ENCODE measurements at places on chromosomes 11 and 22. TPM values are rescaled to one million over a fixed set of nuclear protein-coding genes. Genes with fewer than 3 reads are reported as not detected.

DNA sequence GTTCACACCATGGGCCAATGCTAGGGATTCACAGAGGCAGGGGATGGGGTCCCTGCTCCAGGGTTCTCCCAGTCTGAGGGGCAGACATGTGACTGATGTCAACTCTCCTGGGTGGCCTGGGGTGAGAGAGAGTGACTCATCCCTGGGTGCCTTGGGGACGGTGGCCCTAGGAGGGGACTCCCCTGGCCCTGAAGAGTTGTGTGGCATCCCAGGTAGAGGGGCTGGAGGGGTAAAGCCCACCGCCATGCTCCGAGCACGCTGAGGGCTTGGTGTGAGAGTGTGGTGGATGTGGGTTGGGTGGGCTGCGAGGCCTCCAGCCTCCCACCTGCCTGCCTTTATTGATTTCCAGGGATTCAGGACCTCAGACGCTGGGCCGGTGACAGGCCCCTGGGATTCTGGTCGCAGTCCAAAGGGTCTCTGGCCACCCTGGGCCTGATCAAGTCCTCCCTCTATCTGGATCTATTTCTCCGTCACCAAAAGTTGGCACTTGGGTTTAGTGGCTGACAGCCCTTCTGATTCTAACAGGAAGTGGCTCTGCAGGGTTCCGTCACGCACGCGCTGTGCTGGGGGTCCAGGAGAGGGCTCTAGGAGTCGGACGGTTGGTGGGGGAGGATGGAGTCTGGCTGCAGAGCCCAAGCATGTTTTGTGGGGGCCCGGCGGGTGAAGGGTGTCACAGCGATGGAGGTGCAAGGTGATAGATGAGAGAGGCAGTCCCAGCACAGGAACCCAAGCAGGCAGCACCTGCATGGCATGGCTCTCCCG, 27.3 kb upstream of the WNT7B start:
- DNase-seq: no peak

DNA sequence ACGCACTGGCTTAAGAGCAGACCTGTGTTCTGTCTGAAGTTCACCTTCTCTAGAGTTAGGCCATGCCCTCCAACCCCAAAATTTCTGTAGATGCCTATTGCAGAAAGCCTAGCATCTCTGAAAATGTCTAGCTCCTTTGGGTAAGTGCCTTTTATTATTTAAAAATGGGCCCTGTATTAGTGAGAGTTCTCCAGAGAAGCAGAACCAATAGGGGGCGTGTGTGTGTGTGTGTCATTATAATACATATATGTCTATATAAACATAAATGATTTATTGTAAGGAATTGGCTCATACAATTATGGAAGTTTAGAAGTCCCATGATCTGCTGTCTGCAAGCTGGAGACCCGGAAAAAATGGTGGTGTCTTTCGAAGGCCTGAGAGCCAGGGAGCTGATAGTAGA, 144.7 kb downstream of the TTC17 start:
- no peak for DNase-seq

DNA sequence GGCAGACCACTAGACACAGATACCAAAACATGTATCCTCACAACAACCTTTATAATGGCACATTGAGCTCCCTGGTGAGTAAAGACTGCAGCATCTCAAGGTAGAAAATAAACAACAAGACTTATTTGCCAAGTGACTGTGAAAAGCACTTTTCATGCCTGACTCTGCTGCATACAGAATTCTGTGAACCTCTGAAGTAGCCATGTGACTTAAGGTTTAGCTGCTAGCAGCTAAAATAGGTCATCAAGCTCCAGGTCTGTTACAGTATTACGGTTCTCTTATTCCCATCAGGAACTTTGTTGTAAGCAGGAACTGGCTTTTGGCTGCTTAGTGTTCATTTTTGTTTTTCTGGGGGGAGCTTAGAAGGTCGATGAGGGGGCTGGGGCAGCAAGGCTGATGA, 139.4 kb downstream of the PAX6 start:
- no peak for DNase-seq

- no peak for DNase-seq
Measured at GRCh38 chr22:20084547-20085413, 4.7 kb downstream of the DGCR8 start.

GRCh38 chr11:23079382-23079813, 219.1 kb upstream of the CCDC179 start:
- peak; percentile 62 for DNase-seq

DNA sequence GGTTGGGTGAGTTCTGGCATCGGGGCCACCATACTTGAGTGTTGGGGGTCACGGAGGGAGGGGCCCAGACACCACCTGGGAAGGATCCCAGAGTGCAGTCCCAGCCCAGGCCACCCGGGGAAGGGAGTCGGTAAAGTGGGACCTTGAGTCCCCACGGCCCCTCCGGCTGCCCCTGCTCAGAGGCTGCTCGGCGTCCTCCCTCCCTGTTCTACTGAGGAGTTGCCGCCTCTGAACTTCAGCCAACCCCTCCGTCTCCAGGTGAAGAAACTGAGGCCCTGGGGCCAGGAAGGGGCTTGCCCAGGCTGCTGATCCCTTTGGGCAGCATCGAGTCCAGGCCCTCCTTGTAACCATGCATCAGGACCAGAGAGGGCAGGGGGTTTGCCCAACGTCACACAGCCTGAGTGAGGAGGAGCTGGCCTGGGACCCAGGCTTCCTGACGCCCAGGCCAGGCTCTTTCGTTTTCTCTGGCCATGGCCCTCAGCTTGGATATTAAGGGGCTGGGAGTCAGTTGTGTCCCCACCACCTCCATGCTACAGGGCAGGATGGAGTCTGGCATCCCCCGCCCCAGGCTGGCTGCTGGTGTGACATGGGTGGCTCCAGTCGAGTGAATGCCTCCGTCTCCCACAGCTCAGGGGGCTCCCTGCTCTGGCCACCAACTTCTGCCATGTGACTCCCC, 1.3 kb downstream of the PARVG start:
- no peak for DNase-seq

- no peak for DNase-seq
Measured at GRCh38 chr22:43406186-43406790, 5.5 kb upstream of the MPPED1 start.

The C11orf91 gene
- not detected for total RNA-seq
